D341Med (cell line): ENCODE measurements at places on chromosomes 7 and 10.

DNA sequence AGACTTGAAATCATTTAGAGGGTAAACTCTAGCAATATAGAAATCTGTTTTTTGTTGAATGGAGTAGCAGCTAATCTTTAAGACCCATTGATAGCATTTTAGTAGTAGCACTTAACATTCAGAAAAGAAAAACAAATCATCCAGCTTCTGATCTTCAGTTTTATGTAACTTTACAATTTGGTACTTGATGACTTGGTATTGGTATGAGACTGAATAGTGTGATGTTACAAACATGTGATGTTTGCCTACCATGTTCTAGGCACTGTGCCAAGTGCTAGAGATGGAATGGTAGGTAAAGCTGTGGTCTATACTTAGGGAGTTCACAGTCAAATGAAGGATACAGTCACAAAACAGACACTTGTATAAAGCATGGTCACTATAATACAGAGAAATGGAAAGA is 21.3 kb downstream of the ZEB1 start:
- DNase-seq: no peak

DNA sequence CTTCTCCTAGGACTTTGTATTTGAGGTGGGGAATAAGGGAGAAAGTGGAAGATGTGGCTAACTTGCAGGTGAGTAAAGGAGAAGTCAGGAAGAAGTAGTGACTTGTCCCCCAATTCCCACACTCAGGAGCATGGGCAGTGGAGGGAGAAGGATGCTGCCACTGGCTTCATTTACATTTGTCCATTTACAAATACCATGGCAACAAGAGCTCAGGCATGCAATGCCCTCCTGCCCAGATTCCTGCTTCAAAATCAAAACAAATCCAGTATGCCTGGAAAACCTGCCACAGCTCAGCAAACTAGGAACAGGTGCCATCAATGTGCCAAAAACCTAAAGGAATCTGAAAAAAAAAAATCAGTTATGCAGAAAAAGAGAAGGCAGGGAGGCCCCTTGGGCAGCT is 139.9 kb downstream of the KCNMA1 start:
- DNase-seq: no peak

GRCh38 chr7:142359694-142360279 is 101.9 kb upstream of the PRSS58 start:
- DNase-seq: no peak

GRCh38 chr10:109173937-109174336 is 749.4 kb downstream of the XPNPEP1 start:
- no peak for DNase-seq
